ENCODE measurements at places on chromosomes 16 and 17. TPM values are rescaled to one million over a fixed set of nuclear protein-coding genes. Genes with fewer than 3 reads are reported as not detected.

GRCh38 chr17:33804401-33804800, 450.7 kb upstream of the CCL2 start:
- no peak overlapping the region for H3K4me3 ChIP-seq
- no peaks in the 10 kb centered on the region for H3K27me3 ChIP-seq
- no peaks in the 10 kb centered on the region for H3K4me1 ChIP-seq
- H3K27ac ChIP-seq: no peak overlapping the region

Gene ADAP2
- total RNA-seq: 8.1 TPM

- H3K36me3 ChIP-seq: peaks cover 15% of the 10 kb centered on the region
- DNase-seq: no peak
- H3K4me3 ChIP-seq: no peak overlapping the region
Measured at GRCh38 chr17:59067340-59067739, 39.3 kb downstream of the TRIM37 start.

Gene FOXF1
- total RNA-seq: 0.05 TPM

Gene ARHGAP23
- total RNA-seq: 5.5 TPM

DNA sequence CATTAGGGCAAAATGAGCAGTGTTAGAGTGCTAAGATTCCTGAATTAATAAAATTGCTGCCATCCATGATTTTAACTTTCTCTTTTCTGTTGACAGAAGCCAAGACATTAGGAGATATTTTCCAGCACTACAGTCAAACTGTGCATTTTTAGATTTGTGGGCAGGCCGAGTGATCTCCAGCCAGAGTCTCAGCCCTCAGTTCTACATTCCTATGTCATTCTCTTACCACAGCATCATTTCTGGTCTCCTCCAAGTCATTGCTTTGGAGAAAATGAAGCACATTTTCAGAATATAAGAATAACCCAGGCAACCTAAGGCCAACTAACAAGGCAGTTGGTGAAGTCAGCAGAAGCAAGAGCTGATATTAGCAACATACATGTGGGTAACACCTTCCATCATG, 74.6 kb upstream of the NUDT7 start:
- H3K4me1 ChIP-seq: no peaks in the 10 kb centered on the region
- H3K27me3 ChIP-seq: no peaks in the 10 kb centered on the region
- no peak overlapping the region for H3K4me3 ChIP-seq
- H3K36me3 ChIP-seq: no peaks in the 10 kb centered on the region
- no peak overlapping the region for H3K27ac ChIP-seq

DNA sequence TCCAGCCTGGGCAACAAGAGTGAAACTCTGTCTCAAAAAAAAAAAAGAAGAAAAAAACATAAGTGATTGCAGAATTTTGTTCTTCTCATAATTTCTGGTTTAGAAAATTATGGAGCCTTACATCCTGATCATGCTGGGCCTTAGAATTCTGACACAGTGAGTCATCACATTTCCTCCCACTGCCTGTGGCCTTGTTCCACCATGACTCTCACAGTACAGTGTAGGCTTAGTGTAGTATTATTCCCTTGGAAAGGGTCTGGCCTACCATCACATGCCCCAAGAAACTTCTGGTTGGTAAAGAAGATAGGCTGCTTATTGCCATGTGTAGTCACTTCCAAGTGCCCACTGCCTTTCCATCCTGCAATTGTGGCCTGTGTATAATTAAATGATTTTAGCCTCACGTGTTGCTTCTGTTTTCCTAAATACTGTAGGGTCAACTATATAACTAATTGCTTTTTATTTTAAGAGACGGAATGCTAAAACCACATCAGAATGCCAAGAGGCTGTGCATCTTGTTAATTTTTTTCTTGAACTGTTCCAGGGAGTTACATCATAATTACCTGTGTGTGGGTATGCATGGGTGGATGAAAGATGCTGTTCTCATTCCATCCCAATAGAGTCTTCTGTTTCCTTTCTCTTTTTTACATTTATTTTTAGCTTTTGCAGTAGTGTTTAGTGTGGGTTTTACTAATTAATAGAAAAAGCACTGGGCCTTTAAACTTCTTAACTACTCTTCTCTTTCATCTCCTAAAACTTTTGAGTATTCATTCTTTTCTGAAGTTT, 25.9 kb downstream of the OGFOD1 start:
- no peak for DNase-seq
- no peaks in the 10 kb centered on the region for H3K4me1 ChIP-seq
- H3K36me3 ChIP-seq: peaks cover 42% of the 10 kb centered on the region
- no peak overlapping the region for H3K27ac ChIP-seq
- H3K4me3 ChIP-seq: no peak overlapping the region

- H3K4me1 ChIP-seq: no peaks in the 10 kb centered on the region
- no peaks in the 10 kb centered on the region for H3K27me3 ChIP-seq
- no peak overlapping the region for H3K4me3 ChIP-seq
Measured at GRCh38 chr16:83581994-83582747, 225.6 kb upstream of the HSBP1 start.

DNA sequence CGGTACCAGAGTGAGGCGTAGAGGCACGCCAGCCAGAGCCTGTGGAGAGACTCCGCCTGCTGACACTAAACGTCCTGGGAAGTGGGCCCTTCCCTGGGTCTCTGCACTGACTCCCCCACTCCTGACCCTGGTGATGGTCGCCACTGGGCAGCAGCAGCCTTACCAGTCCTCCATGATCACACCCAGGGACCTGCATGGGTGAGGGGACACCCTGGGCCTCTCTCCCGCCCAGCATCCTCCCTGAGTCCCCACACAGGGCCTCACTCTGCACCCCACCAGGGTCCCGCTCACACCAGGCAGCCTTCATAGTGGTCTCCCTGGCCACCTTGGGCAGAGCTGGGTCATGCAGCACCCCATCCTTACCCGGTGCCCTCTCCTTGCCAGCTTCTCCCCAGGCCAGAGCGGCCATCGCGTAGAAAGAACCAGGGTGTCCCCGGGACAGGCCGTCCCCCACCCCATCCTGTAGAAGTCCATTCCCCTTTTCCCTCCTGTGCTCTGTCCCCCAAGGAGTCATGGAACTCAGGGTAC, 10.7 kb downstream of the RGS11 start:
- peaks cover 50% of the 10 kb centered on the region for H3K36me3 ChIP-seq
- H3K27ac ChIP-seq: no peak overlapping the region
- no peaks in the 10 kb centered on the region for H3K27me3 ChIP-seq
- H3K4me3 ChIP-seq: no peak overlapping the region

DNA sequence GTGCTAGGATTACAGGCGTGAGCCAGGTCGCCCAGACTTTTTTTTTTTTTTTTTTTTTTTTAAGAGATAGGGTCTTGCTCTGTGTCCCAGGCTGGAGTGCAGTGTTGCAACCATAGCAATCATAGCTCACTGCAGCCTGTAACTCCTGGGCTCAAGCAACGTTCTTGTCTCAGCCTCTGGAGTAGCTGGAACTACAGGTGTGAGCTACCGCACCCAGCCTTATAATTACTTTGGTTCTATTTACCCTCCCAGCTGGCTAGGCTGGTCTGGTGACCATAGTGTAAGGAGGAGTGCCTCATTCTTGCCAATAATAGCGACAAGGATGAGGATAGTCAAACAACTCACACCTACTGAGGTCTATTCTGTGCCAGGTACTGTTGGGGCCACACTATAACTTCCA, 39.6 kb upstream of the USP7 start:
- DNase-seq: no peak
- no peaks in the 10 kb centered on the region for H3K36me3 ChIP-seq
- no peaks in the 10 kb centered on the region for H3K4me1 ChIP-seq
- H3K27me3 ChIP-seq: no peaks in the 10 kb centered on the region

Gene CCDC40
- total RNA-seq: 0.57 TPM

GRCh38 chr17:36623281-36623680, 21.9 kb downstream of the MRM1 start:
- H3K4me3 ChIP-seq: no peak overlapping the region
- no peaks in the 10 kb centered on the region for H3K4me1 ChIP-seq
- no peak overlapping the region for H3K27ac ChIP-seq
- no peaks in the 10 kb centered on the region for H3K36me3 ChIP-seq
- no peaks in the 10 kb centered on the region for H3K27me3 ChIP-seq

DNA sequence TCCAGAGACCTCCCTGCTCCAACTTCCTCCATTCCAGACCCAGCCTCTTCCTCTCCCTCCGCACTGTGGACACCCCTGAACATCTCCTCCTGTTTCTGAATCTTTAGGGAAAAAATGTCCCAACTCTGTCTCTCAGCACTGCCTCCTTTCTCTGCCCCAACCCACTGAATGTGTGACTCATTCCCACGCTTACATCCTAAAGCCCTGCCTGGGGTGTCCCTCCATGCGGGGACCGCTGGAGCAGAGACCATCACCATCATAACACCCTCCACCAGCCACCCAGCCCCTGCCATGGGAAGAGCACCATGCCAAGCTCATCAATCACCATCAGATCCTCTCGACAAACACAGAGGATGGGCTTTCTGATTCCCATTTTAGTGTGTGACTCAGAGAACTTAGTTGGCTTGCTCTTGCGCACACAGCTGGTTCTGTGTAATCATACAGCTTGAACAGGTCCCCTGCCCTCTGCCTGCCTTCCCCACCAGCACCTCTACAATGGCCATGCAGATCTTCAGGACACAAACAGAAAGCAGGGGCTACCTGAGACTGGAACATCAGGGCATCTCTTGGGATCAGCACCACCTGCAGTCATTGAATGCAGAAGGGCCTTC, 10.7 kb downstream of the RPRML start:
- H3K27me3 ChIP-seq: peaks cover 2% of the 10 kb centered on the region
- no peak overlapping the region for H3K4me3 ChIP-seq
- no peaks in the 10 kb centered on the region for H3K36me3 ChIP-seq
- H3K27ac ChIP-seq: no peak overlapping the region

GRCh38 chr16:75097941-75098901, 18.4 kb downstream of the LDHD start:
- H3K4me1 ChIP-seq: peaks cover 74% of the 10 kb centered on the region
- DNase-seq: no peak
- no peaks in the 10 kb centered on the region for H3K27me3 ChIP-seq
- peak overlapping the region; percentile 16 for H3K4me3 ChIP-seq

DNA sequence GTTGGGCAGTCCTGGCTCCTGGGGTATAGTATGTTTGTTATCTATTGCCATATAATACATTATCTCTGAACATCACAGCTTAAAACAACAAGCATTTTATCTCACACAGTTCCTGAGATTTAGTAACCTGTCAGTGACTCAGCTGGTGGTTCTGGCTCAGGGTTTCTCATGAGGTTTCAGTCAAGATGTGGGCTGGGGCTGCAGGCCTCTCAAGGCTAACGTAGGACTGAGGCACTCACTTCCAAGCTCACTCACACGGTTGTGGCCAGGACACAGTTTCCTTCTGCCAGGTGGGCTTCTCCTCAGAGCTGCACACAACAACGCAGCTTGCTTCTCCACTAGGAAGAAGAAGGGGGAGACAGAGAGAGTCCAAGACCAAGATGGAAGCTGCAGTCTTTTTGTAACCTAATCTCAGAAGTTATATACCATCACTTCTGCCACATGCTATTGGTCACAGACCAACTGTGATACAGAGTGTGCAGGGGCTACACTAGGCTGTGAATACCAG, 10.3 kb upstream of the MED13 start:
- H3K27me3 ChIP-seq: no peaks in the 10 kb centered on the region
- no peak overlapping the region for H3K27ac ChIP-seq
- no peak for DNase-seq
- H3K4me1 ChIP-seq: no peaks in the 10 kb centered on the region

DNA sequence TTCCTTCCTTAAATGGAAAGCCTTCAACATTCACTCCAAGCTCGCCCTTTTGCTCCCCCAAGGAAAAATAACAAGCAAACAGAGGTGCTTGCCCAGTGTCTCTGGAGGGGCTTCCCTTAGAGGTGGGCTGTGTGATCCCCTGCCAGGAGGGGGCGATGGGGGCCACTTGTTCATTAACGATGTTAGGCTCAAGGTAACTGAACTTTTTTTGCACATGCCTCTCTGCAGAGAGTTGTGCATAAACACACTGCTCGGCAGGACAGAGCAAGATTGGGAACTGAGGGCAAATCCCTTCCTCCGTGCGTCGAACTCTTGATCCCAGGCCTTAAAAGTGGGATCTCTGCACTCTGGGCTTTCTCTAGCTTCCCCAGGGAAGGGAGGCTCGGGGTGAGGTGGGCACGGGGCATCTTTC, 15.5 kb upstream of the NAGLU start:
- H3K4me1 ChIP-seq: peaks cover 48% of the 10 kb centered on the region
- peaks cover 40% of the 10 kb centered on the region for H3K36me3 ChIP-seq
- H3K27ac ChIP-seq: peak overlapping the region; percentile 83
- DNase-seq: no peak
- no peaks in the 10 kb centered on the region for H3K27me3 ChIP-seq
- H3K4me3 ChIP-seq: no peak overlapping the region

Gene SLC5A11
- 0.09 TPM for total RNA-seq

- H3K4me3 ChIP-seq: no peak overlapping the region
- no peak for DNase-seq
- peaks cover 3% of the 10 kb centered on the region for H3K4me1 ChIP-seq
- H3K27ac ChIP-seq: no peak overlapping the region
Measured at GRCh38 chr16:50550866-50551641, 2.9 kb downstream of the NKD1 start.

- no peak within 1 kb of the TSS for H3K27ac ChIP-seq
- peaks cover 11% of the 10 kb centered on the region for H3K4me1 ChIP-seq
- peak; percentile 76 for DNase-seq
- no peaks in the 10 kb centered on the region for H3K36me3 ChIP-seq
Measured at GRCh38 chr17:65137021-65137939, at the start of gene RGS9. Gene RGS9 (plus strand): TSS chr17:65137370. CDS start chr17:65137541, 171 bp downstream.

Gene PIK3R5
- total RNA-seq: 15.2 TPM

Gene ETV4
- 0.38 TPM for total RNA-seq

DNA sequence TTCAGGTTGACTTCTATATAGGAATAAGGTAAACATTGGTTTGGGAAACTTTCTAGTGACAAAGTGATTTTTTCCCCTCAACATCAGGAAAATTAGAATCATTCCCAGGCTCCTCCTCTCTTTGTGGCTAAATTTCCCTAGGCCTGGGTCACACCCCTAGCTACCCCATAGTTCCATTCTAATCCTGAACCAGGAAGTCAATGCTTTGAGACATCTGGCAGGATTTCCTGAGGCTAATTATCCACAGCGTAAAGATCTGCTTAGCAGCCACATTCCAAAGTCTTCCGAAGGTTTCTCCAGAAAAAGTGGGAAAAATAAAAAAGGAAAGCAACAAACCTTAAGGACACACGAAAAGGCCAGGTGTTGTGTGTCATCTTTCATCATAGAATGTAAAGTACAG, 60.3 kb upstream of the CORO6 start:
- DNase-seq: no peak
- peaks cover 8% of the 10 kb centered on the region for H3K4me1 ChIP-seq
- H3K27me3 ChIP-seq: no peaks in the 10 kb centered on the region
- H3K27ac ChIP-seq: no peak overlapping the region

Gene HSF4
- total RNA-seq: 4.1 TPM
